Amygdala (tissue), 56 donors: ENCODE measurements at places on chromosomes 12 and 14.

DNA sequence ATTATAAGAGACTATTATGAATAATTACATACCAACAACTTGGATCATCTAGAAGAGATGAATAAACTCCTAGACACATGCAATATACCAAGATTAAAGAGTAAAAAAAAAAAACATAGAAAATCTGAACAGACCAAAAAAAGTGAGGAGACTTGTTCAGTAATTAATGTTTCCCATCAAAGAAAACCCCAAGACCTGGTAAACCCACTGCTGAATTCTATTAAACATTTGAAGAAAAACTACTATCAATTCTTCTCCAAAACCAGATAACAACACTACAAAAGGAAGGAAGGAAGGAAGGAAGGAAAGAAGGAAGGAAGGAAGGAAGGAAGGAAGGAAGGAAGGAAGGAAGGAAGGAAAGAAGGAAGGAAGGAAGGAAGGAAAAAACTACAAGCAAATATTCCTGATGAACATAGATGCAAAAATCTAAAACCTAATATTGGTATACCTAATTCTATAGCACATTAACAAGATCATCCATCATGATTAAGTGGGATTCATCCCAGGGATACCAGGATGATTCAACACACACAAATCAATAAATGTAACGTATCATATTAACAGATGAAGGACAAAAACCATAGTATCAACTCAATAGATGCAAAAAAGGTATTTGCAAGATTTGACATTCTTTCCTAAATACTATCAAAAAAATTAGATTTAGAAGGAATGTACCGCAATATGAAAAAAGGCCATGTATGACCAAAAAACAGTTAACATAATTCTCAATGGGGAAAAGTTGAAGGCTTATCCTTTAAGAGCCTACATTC, 445.5 kb downstream of the KCNH5 start:
- no peak for DNase-seq

DNA sequence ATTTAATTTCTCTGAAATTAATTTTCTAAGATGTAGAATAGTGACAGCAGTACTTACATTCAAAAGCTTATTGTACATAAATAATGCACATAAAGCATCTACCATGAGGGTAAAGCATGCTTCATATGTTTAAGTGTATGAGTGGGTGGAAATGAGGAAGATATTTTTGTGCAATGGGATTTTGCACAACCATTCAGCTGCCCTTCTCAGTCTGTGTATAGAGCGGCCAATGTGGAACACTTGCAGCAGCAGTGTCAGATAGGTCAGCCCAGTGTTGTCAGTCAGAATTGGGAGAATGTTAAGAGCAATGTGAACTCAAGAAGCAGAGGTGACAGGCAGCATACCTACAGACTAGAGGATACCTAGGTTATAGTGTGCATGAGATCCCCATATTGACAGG, 72.5 kb upstream of the ATP2B1 start:
- no peak for DNase-seq

DNA sequence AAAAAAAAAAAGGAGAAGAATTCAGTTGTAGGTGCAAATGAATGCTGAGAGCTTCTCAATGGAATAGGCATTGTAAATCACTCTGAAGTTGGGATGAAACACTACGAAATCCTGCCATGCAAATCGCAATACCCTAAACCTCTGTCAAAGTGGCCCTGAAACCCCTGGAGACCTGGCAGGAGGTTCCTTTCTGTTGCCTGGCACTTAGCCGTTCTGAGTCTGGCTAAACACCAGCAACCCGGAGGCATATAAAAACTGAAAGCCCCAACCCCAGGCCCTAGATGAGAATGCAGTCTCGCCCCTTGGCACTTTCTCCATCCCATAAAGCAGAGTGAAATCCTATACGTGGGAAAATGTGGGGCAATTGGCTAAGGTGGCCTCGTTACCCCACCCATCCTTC, 151.5 kb upstream of the PARP11 start:
- DNase-seq: no peak

DNA sequence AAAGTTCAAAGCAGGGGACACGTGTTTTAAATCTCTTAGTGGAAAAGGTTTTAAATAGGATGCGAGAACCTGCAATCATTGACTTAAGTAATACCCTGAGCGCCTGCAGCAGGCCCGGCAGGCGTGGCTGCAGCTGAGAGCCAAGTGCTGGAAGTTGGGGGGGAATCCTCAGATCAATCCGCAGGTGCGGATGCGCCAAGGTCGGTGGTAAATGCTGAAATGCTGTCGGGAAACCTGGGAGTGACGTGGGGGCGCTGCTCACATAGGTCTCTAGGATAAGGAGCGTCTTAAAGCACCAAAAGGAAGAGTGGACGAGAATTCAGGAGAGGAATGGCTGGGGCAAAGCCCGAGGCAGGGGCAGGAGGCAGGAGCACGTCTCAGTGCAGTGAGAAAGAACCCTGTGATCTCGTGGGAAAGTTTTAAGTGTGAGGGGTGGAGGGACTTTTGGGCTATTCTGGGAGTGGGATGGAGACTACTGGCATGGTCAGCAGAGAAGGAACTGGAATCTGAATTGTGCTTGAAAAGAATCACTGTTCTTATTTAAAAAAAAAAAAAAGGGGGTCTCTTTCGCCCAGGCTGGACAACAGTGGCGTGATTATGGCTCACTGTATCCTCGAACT, 883 bp upstream of the CDCA4 start:
- no peak for DNase-seq
